ENCODE measurements at places on chromosomes 7 and 10.

DNA sequence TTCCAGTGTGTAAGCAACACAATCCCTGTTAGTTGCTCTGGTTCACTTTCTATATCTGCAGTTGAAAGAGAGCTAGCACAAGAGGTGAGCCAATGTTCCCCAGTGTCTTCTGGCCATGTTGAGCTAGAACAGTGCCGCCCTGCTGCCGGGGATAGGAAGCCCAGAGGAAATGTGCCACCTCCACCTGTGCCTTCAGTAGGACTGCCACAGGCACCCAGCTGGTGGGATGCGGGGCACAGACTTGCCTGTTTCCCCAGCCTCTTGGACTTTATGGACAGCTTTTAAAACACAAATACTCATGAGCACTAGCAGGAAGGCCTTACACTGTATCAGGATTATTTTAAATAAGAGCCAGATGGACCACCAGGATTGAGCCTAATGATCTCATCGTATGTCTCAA, 234.5 kb upstream of the COBL start:
- DNase-seq = no peak

- DNase-seq = no peak
These were observed 81.1 kb downstream of the RGS10 start for GRCh38 chr10:119461380-119461779.

GRCh38 chr10:93334901-93335327, 147.2 kb downstream of the MYOF start:
- no peak for DNase-seq

DNA sequence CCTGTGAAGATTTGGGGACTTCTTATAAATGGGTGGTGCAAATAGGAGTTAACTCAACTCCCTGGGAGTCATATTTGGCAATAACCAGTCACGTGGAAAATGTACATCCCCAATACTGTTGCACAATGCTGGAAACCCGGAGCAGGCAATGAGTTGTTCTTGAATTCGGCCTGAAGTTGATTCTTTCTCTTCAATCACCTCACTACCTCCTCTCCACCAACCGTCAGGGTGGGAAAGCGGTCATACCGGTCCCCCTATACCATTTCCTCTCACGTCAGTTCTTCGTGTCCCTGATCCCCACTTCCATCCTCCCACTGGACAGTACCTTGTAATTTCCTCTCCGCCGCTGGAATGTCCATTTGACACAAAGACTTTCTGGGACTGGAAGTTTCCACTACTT, 2.8 kb downstream of the GIMAP5 start:
- no peak for DNase-seq

DNA sequence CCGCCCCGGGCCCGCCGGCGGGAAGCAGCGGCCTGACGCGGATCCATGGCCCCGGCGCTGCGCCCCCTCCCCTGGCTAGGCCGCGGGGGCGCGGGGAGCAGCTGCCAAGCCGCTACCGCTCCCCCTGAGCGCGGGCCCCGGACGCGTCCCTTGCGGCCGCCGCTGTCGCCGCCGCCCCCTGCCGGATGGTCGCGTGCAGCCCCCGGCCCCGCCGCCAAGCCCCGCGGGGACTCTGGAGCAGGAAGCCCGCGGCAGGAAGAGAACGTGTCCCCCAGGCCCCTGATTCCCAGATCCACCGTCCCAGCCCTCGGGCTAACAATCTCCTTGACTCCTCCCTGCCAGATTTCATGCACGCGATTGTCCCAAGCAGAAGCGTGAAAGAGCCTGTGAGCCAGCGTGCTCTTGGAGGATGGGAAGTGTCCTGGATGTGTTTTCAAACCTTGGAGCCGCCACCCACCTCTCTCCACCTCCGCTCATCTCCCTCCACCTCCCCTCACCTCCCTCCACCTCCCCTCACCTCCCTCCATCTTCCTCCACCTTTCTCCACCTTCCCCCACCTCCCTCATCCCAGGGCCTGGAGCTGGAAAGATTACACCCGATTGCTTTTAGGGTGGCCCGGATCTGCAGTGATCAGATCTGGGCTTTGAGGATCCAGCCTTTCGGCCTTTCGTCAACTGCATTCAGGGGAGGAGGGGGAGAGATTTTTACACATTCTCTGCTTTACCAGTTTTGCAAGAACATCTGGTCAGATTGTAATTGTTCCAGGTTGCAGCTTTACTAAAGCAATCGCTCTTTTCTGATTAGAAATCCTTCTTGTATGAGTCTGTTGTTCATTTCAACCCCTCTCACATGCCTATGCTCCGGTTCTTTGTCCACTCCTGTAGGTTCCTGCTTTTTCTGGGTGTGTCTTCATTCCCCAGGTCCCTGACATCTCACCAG, 570 bp upstream of the PRTFDC1 start:
- no peak for DNase-seq

- no peak for DNase-seq
These were observed at the start of gene GRM3 for GRCh38 chr7:86643561-86644281. Gene GRM3 (plus strand): TSS chr7:86643909. CDS start chr7:86765146, 121,237 bp downstream.

DNA sequence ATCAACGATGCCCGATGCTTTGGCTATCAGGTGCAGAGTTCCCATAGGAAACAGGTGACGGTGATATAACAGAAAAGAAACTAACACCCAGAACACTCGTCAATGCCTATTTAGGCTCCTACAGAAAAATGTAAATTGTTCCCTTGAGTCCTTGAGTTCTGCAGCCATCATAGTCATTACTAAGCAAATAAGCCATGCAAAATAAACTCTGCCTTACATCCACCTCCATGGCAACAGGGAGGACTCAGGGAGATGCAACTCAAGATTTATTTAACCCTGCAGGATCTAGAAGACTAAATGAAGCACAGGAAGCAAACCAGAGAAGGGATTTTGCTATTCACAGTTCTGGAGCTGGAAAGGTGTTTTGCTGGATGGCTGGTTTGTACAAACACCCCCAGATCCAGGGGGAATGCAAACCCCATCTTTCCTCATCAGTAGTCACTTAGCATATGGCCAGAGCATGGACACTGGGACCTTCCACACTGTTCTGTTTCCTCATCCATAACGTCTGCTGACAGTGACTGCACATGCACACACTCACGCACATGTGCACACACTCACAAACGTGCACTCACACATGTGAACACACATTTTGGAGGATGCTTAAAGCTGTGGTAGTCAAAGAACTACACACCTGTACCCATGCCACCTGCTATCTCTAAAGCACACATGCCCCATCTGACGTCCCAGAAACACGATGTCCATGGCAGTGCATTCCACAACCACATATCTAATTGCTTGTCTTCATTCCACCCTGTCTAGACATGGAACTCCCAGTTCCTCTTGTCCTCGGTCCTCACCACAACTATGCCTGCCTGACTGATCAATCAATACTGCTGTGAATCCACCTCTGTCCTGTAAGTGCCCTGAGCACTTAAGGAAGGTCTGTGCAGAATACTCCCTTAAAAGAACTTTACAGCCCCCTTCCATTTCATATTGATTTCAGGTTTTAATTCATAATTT, 178.2 kb downstream of the COBL start:
- DNase-seq = no peak

DNA sequence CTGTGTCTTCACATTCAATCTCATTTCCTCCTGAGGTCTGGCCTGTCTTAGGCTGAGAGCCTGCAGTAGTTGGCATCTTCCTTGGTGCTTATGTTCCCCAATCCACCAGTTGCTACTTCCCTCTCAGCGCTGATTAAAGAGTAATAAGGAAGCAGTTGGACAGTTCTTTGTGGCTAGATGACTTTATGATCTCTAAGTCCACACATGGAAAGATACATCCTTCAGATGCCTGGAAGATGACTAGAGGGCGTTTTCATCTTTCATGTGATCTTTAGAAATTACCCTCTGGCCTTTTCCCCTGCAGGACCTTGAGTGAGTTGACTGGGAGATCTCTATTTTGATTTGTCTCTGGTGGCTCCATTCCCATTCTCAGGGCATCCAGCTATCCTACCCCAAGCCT, 204.5 kb downstream of the GRM3 start:
- DNase-seq = no peak

DNA sequence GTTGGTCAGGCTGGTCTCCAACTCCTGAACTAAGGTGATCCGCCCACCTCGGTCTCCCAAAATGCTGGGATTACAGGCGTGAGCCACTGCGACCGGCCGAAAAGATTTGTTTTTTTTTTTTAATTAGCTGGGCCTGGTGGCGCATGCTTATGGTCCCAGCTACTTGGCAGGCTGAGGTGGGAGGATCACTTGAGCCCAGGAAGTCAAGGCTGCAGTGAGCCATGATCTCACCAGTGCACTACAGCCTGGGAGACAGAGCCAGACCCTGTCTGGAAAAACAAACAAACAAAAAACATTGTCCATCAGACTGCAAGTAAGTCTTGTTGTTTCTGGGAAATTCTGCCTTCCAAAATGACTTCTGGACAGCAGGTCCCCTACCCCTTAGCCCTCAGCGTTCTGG, 16.3 kb upstream of the ZNF212 start:
- no peak for DNase-seq

- DNase-seq = no peak
These were observed 19.2 kb downstream of the TBXAS1 start for GRCh38 chr7:139848274-139848673.

DNA sequence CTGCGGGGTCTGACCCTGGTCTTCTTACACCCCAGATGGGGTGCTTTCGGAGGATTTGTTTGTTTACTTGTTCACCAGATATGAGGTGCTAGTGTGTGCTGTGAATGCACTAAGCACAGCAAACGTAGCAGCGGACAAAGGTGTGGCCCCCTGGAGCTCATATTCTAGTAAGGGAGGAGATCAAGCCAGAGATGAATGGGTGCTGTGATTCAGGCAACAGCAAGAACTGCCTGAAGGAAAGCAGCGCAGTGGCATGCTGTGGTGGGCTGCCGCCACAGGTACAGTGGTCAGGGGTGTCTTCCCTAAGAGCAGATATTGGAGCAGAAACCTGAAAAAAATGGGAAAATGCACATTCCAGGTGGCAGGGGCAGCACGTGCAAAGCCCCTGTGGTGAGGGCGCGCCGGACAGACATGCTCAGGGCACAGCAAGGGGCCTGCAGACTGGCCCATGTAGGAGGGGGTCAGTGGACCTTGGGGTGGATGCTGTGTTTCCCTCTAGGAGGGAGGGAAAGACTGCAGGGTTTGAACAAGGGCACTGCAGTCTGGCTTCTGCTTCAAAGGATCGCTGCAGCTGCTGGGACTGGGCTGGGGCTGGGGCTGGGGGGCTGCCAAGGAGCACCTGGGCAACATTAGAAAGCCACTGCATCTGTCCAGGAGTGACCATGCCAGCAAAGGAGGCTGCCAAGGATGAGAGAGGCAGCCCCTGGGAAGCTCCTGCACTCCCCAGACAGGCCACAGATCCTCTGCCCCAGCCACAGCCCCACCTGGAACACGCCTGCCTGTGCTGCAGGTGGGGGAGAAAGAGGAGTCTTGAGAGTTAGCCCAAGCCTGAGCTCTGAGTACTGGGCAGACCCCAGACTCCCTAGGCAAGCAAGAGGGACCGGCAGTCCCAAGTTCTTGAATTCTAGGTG, 927 bp upstream of the DEPP1 start:
- DNase-seq = no peak

GRCh38 chr10:119297207-119297968, 90.0 kb downstream of the GRK5 start:
- DNase-seq = no peak

GRCh38 chr10:103888113-103888841, 29.7 kb downstream of the STN1 start:
- no peak for DNase-seq

DNA sequence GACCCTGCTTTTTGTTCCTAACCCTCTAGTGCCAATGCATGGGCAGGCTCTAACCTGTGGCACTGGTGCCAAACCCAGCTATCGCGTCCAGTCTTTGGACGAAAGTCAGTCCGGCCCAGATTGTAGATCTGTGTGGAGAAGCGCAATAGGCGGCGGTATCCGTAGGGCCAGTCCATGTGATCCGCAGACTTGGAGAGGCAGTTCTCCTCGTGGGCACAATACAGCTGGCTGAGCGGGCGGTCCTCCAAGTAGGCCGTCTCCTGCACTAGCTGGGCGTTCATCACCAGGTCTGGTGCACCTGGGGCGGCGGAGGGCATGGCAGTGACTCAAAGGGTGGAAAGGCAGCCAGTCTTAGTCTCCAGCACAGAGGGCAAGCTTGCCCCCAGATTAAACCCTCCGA, 14.5 kb downstream of the LOXL4 start:
- DNase-seq = no peak

- no peak for DNase-seq
These were observed 30.8 kb upstream of the NRP1 start for GRCh38 chr10:33365301-33365700.

- no peak for DNase-seq
These were observed 121.1 kb downstream of the NKX6-2 start for GRCh38 chr10:132664883-132665282.

DNA sequence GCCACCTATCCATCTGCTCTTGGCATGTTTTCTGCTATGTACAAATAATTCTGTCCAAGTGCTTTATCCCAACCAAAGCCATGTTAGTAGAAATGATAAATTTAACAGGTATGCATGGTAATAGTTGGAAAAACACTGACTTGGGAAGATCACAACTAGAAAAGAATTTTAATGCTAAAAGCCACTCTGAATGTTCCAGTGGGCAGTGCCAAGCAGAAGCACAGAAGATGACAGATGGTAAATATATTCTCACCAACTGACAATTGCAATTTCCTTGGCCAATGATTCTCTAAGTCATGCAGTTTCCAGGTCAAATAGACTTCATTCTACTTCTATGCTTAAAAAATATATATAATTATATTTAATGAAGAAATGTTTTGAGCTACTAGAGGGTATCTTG, 83.6 kb upstream of the SEMA3C start:
- no peak for DNase-seq

DNA sequence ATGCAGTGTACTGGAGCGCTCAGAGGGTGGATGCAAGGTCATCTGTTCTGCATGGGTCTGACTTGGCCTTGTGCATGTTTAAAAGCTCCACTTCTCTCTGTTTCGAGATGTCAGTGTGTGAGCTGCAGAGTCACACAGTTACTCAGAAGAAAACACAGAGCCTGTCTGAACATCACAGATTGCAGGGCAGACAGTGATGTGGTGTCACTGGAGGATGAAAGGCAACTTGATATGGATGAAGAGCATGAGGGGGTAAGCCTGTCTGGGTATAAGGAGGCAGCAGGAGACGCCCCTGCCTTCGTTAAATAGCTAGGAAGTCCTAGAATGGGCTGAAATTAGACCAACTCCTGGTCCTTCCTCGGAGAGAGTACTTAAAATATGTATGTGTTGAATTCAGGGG, 67.5 kb upstream of the LRRC18 start:
- no peak for DNase-seq

- no peak for DNase-seq
These were observed 634 bp upstream of the HOXA7 start for GRCh38 chr7:27156916-27157701.

GRCh38 chr10:106378251-106378650, 786.3 kb downstream of the SORCS1 start:
- DNase-seq = no peak

- no peak for DNase-seq
These were observed 19.5 kb upstream of the RHEB start for GRCh38 chr7:151539088-151539671.

GRCh38 chr10:48462482-48463020, 142.3 kb downstream of the ARHGAP22 start:
- no peak for DNase-seq

GRCh38 chr10:133475821-133476640, 22.3 kb downstream of the SCART1 start:
- DNase-seq = no peak

GRCh38 chr10:128187788-128188185, 61.6 kb upstream of the MKI67 start:
- DNase-seq = no peak
